Fibroblast of pulmonary artery (primary cell): ENCODE measurements at places on chromosomes 1 and 21.
A peak's percentile ranks its signal among the peaks of the same experiment; 100 is the strongest.

GRCh38 chr1:235999259-235999925, 65.5 kb downstream of the NID1 start:
- DNase-seq = peak; percentile 96

DNA sequence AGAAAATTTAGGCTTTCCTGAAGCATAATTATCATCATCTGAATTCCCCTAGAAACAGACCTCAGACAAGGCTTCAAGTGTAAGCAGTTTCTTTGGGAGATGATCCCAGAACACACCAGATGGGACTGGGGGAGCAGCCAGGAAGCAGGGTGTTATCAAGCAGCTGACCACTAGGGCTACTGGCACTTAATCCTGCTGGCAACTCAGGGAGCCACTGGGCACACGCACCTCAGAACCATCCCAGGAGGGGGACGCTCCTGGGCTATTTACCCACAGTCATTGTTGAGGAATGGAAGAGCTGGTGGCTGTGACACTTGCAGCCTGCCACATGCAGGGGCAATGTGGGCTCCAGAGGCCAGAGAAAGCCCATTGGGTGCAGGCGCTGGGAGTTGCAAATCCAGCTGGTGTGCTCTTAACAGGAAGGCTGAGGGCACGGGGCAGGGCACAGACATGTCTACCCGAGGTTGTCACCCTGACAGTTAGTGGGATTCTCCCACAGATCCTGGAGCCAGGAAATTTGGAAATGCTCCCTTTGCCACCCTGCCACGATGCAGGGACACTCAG, 15.1 kb upstream of the IL22RA1 start:
- DNase-seq = peak; percentile 9

GRCh38 chr21:37292941-37293340, 25.8 kb upstream of the VPS26C start:
- peak; percentile 80 for DNase-seq

DNA sequence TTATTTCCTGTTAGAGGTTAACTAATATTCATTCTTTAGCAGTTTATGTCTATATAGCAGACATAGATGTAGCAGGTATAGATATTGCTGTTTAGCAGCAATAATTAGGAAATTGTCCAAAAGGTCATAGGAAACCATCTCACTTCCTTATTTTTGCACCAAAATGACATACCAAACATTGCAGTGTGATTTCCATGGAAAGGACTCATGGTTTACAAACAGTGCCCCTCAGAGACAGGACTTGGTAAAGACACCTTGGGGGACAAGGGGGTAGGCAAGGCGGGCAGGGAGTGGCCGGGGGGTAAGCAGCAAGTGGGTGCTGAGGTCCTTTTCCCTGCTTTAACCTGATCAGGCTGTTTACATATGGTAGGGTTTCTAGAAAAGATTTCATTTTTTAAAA, 30.5 kb downstream of the BATF3 start:
- peak; percentile 25 for DNase-seq

- no peak for DNase-seq
Observed at GRCh38 chr1:53049574-53049967, 12.4 kb upstream of the PODN start.

DNA sequence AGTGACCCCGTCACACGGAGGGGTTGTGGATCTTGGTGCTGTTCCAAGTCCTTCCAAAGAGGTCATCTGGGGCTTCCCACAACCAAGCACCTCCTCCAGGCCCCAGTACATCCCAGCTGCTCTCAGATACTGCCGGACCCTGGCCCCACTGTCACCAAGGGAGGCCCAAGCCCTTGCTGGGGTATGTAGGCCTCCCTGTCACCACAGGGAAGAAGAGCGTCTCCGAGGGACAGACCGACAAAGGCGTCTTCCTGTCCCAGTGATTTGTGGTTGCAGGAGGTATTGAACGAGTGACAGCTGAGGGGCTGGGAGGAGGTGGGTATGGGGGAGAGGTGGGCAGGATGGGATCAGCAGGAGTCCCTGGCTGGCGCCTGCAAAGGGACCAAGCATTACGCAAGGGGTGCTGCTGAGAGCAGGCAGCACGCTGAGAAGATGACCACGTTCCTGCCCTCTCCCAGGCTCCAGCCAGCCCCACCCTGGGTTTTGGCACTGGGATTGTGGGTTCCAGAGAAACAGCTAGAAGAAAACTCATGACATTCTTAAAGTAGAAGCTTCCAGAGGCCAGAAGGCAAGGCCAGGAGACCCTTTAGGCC, 29.7 kb downstream of the LRP8 start:
- DNase-seq = no peak
